ENCODE measurements at places on chromosomes 6 and 20.

GRCh38 chr6:158958504-158959386 is 41.3 kb downstream of the RSPH3 start:
- no peak for DNase-seq

GRCh38 chr6:203661-204060 is 88.6 kb upstream of the DUSP22 start:
- DNase-seq: no peak

- no peak for DNase-seq
These were observed 93.1 kb downstream of the CHD6 start for GRCh38 chr20:41524980-41525613.

DNA sequence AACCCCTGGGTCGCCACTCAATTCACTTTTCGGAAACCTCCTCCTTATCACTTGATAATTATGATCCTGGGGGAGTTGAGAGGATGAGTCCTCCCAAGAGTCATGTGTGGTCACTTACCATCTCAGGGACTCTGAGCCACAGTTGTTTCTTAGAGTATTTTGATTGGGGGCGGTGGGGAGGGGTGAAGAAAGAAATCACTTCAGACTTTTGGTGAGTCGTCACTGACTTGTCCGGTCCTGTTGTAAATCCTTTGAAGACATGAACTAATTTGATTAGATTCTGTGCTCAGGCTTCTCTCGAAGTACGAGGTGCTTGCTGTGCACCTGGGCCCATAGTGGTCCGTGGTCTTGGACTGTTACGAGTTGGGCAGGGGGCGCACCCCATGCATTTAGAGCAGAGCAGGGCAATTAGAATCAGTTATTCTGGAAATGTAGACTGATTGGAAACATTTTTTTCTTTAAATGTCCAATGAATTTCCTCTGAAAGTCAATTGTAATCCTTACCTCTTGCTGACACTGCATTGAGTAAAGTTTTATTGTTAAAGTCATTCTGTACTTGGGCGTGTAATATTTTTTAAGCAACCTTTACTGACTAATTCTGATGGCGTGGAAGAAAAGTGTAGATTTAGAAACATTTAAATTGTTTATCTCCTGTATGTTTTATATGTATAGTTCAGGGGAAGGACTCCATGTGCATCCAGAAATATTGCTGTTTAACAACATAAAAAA is 173.4 kb downstream of the SLC16A10 start:
- no peak for DNase-seq

GRCh38 chr6:51619042-51619799 is 468.2 kb downstream of the PKHD1 start:
- DNase-seq: no peak

- no peak for DNase-seq
These were observed 9.2 kb upstream of the SIRPD start for GRCh38 chr20:1566701-1567100.

- DNase-seq: no peak
These were observed 31.6 kb upstream of the ANKRD60 start for GRCh38 chr20:58260006-58260405.

GRCh38 chr20:16541226-16541625 is 32.0 kb downstream of the KIF16B start:
- no peak for DNase-seq

DNA sequence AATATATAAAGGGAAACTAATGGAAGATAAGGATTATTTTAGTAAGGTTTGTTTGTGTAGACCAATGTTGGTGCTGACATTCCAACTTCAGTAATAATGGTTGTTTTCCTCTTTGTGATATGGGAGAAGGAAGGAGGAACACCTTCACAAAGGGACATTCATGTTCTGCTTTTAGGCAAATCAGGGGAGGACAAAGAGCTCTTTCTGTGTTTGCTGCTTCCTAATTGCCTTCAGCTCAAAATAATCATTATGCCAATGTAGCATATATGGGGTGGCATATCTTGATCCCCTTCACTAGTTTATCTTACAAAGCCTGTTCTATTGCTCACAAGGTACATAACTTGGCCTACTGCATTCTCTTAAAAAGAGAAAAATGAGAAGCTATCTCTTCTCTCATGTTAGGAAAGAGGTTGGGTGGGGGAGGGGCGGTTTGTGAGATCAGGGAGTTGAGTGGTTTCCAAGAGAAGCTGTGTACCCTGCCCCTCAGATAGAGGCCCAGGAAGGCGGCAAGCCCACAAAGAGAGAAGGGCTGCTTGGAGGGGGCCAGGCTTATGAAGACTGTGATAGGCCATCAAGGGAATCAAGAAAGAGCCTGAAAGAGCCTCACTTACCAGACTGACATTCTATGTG is 4.7 kb upstream of the ADGRG6 start:
- no peak for DNase-seq

GRCh38 chr20:32037929-32038328 is 14.1 kb upstream of the HCK start:
- no peak for DNase-seq

DNA sequence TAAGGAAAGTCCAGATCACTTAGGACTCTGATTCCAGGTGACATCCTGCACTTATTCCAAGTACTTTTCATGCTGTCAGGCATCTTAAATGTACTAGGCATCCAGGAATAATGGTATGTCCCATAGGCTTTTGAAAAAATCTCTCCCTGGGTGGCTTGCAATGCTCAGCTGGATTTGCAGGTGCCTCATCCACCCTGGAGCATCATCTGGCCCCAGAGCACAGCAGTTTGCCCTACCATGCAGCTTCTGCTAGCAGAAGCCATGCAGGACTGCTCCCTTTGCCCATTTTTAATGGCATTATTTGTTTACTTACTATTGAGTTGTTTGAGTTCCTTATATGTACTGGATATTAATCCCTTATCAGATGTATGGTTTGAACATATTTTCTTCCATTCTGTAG is 45.2 kb downstream of the DZANK1 start:
- DNase-seq: no peak

GRCh38 chr6:159679091-159680077 is 13.7 kb downstream of the SOD2 start:
- DNase-seq: no peak

DNA sequence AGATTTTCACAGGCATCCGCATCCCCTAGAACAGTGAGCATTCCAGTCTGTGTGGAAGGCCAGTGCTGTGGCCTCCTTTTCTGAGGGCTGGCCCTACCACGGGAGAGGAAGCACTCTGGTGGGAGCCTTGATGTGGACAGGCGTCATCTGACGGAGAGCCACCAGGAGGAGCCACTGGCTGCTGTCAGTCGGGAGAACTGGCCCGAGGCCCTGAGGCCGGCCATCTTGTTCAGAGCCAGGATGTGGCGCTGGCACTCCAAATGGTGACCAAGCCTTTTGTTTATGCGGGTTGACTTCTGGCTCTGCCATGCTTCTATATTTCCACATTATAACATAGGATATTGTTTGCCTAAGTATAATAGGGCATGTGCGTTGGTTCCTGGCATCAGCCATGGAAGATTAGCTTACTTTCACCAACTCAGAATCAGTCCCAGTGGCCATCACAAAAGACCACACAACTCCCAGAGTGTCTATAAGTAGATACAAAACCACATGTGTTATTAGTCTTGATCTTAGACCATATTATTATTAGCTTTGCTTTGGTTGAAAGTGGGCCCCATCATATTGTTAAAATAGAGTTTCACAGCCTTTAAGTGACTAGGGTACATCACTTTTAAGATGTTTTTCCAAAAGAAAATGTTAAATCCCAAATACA is 273.9 kb upstream of the TAB2 start:
- DNase-seq: no peak

- no peak for DNase-seq
These were observed 883 bp upstream of the DBNDD2 start for GRCh38 chr20:45407067-45407745.

- no peak for DNase-seq
These were observed 690.7 kb downstream of the DOK5 start for GRCh38 chr20:55166063-55166462.

- no peak for DNase-seq
These were observed 5.1 kb downstream of the SYCP2L start for GRCh38 chr6:10891960-10892359.

DNA sequence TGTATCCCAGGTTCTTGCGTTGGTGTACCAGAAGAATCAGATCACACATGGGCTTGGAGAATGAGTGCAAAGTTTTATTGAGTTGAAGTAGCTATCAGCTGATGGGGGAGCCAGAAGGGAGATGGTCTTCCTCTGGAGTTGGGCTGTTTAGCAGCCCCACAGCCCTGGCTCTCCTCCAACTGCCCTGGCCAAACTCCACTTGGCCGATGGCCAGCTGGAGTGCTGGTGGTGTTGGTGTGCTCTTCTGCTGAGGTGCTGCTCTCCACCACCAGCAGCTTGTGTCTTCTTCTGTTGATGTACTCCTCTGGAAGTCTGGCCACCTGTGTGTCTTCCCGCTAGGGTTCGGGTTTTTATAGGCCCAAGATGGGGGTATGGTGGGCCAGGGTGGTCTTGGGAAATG is 172.8 kb downstream of the TINAG start:
- no peak for DNase-seq

DNA sequence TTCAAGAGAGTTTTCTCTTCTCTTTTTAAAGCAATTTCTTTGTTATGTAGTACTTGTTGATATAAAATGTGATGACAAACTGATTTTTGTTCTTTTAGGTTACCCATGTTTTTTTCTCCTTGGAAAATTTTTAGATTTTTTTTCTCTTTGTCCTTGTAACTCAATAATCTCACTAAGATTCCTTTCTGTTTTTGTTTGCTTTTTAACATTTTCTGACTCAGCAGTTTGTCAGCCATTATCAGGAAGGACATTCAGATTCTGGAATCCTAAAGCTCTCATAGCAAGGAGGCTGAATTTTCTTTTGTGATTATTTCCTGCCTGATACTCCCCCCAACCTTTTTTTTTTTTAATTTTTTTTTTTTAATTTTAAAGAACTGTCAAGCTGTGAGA is 75.2 kb upstream of the CITED2 start:
- no peak for DNase-seq

- no peak for DNase-seq
These were observed 392.6 kb downstream of the ZFAND3 start for GRCh38 chr6:38212116-38212515.

GRCh38 chr6:110493253-110493800 is 16.9 kb upstream of the SLC22A16 start:
- DNase-seq: no peak

DNA sequence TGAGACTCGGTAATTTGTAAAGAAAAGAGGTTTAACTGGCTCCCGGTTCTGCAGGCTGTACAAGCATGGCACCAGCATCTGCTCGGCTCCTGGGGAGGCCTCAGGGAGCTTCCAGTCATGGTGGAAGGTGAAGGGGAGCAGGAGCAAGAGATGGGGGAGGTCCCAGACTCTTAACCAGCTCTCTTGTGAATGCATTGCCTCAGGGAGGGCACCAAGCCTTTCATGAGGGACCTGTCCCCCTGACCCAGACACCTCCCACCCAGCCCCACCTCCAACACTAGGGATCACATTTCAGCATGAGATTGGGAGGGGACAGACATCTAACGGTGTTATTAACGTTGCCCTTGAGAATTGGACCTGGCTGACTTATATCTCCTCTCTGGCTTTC is 68.6 kb downstream of the PTPN1 start:
- DNase-seq: no peak

DNA sequence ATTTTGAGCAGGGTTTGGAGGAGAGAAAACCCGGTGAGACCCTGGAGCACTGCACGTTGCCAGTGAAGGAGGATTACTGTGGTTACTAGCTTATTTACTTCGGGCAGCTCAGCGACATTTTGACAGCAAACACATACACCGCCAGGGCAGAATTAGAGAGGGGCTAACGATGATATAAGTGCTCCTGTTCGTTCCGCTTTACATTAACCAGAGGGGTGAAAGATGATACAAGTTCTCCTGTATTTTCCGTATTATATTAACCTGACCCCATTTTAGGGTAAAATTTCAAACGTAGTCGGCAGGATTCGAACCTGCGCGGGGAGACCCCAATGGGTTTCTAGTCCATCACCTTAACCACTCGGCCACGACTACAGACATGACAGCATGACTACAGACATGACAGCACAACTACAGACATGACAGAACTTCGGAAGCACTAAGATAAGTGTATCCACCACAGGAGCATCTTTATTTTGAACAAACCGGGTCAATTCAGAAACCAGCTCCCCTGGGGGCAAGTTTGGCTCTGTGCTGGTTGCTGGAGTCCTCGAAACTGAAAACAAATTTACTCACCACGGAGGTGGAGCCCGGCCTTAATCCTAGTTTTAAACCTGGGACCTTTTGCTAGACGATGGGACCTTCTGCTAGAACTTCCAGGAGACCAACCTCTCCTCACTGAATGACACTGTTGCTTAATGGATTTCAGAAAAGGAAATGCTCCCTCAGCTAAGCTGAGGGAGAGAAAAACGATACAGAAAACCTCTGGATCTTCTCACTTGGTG is 80.4 kb upstream of the ZNF184 start:
- no peak for DNase-seq

GRCh38 chr6:108736832-108737231 is 111.4 kb upstream of the ARMC2 start:
- DNase-seq: no peak

GRCh38 chr6:7652957-7653356 is 63.0 kb downstream of the SNRNP48 start:
- DNase-seq: no peak
